ENCODE measurements at places on chromosomes 7 and 10.

DNA sequence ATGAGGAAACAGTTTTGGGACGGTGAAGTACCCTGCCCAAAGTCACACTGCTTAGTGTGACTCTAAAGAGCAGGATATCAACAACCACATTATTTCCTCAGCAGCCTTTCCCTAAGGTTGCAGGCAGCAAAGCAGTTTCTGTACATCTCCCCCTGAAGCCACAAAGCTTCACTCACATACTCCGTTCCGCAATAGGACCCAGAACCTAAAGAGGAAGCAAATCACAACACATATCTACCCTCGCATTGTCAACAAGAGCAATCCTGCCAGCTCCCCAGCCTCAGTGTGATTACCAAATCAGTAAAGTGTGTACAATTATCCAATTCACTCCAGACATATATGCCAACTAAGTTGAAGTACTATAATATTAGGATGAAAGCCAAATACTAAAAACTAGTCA is 30.8 kb downstream of the VAX1 start:
- no peak for DNase-seq

- no peak for DNase-seq
Measured at GRCh38 chr7:41592236-41592635, 110.7 kb downstream of the INHBA start.

DNA sequence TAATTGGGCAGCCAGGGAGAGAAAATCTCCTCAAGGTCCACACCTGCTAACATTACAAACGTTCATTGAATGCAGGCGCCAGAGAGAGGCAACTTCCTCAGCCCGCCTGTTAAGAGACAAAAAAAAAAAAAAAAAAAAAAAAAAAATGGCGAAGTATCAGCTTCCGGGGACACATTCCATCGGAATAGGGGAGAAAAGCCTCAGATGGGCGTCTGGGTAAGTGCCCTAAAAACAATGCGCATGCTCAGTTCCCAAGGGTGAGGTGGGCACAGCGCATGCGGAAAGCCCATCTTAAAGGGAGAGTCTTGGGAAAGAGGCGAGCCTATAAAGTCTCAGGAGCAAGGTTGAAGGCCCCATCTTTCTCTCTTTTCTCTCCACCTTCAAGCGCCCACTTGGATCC is 1139.7 kb upstream of the CELF2 start:
- no peak for DNase-seq

DNA sequence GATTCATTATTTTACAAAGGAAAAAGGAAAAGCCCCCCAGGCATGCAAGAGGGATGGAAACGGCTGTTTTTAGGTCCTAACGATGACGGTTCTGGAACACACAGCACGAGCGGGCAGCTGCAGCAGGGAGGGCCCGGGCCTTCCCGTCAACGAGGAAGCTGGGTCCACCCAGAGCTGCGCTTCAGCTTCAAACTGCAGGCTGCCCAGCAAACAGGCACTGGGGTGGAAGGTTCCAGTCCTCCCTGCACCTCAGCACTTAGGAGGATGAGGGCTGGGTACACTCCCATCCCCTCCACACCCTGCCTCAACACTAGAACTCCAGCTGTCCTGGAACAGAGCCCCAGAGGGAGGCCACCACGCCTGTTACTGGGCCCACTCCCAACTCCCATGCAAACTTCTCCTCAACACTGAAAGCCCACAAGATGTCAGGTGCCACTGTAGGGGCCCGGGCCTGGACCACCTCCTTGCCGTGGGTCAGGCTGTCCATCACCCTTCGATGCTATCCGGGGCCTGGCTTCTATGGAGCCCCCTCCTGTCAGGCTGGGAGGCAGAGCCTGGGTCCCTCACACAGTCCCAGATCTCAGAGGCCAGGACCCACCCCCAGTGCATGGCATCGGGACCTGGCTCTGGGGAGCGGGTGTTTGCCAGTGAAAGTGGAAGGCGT is 33.0 kb downstream of the PAPOLB start:
- DNase-seq: no peak

DNA sequence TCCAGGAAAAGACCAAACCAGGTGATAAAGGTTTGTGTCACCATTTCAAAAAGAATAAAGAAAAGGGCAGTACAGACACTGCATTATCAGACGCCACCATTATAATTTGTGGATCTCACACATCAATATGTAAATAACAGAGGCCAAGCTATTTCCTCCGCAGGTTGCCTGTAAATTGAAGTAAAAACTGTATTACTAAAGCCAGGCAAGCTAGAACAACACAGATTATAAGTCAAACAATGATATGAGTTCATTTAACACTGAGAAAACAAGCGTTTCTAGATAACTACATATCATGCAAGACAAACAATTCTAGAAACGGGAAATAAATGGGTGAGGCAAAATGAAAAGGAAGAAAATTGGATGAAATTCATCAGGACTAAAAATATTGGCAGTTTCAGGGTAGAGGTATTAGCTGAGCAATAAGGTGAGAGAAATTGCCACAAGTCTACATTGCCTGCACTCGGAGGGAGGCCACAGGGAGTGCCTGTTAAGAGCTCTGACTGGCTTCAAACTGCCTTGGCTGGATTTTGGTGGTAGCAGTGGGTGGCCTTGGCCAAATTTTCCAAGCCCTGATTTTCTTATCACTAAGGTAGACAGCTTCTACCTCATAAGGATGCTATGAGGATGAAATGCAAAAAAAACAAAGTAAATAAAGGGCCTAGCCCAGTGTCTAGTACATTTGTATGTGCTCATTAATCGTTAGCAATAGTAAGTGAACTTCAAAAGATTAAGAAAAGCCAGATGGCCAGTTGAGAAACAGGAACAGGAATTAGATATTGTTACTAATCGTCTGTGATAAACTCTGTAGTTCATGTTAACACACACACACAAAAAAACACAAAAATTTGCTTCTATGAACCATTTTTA is 240.0 kb upstream of the NFE2L3 start:
- no peak for DNase-seq

DNA sequence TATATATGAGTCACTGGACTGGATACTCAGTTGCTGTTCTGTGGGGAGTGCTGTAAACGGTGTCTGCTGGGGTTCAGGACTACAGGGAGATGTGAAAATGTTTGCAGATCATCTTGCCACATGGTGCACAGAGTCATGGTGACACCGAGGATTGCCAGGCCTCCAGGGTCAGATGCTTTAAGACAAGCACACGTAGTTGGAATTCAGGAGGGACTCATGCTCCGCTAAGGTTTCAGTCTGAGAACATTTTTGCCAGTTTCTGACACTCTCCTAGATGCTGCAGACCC is 211.3 kb downstream of the CXCL12 start:
- no peak for DNase-seq

DNA sequence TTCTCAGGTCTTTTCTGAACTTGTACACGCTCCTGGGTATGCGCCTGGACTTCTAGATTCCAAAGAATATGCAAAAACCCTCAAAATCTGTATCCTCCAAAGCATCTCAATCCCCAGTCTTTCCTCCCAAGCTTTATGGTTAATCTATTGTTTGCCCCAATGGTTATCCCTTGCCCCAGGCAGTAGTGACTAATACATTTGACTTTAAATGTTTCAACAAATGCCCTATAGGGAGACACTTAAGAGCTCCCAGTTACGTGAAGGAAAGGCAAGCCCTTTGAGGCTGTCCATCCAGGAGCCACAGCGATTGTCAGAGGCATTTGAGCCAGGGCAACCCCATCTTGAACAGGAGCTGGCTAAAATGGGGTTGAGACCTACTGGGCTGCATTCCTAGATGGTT is 12.7 kb upstream of the FOXL3 start:
- DNase-seq: no peak
